ENCODE measurements at places on chromosomes 5 and 9.

GRCh38 chr5:140228364-140228837 is 53.4 kb downstream of the CYSTM1 start:
- no peak for DNase-seq

DNA sequence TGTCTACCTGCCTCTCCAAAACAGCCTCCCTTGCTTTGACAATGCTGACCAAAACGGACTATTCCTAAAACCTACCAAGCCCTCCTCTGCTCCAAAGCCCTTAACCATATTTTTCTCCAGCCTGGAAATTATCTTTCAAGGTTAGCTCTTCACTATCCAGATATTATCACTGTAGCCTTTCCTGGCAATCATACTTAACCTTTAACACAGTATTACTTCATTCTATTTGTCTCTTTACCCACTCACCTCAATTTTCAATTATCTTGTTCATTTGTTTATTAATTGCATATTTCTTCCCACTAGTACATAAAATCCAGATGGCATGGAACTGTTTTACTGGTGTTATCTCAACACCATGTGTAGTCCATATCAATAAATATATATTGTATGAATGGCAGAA is 7.5 kb downstream of the SLCO4C1 start:
- no peak for DNase-seq

DNA sequence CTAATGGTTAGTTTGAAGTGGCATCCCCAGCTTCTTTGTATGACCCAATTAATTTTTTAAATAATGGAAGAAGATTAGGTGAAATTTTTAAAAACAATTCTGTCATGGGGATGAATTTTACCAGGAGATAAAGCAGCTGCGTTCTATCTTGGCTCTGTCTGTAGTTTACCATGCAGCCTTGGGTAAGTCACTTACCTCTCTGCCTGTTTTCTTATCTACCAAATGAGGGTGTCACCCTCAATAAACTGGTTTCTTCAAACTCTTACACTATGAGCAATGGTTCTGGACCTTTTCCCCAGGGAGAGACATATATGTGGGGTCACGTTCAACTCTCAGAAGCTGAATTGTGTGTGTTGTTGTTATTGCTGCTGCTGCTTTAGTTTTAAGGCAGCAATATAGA is 71.7 kb downstream of the TEX10 start:
- DNase-seq: no peak

- DNase-seq: no peak
Observed at GRCh38 chr5:22643356-22643755, 209.8 kb downstream of the CDH12 start.

- no peak for DNase-seq
Observed at GRCh38 chr5:180807654-180808414, 5.2 kb upstream of the MGAT1 start.

GRCh38 chr5:103896593-103896992 is 334.0 kb upstream of the NUDT12 start:
- DNase-seq: no peak

DNA sequence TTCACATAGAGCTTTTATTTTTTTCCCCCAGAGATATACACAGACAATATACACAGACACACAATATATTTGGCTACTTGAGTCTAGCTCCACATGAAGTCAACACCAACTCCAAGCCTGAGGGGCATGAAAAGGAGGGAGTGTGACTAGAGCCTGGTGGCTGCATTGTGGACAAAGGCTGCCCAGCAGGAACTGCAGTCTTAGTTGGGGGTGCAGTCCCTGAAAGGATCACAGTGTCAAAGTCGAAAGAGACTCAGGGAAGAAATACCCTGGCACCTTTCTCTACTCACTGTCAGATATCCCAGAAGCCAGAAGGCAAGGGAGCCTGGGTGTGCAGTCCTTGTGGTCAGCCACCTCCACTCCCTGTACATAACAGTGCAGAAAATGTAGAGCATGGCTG is 231.6 kb upstream of the RPS23 start:
- DNase-seq: no peak

- DNase-seq: no peak
Observed at GRCh38 chr9:118961857-118962256, 407.4 kb downstream of the BRINP1 start.

- DNase-seq: no peak
Observed at GRCh38 chr9:91027005-91027404, 225.4 kb downstream of the SYK start.

GRCh38 chr9:93136011-93136440 is 2.0 kb upstream of the NINJ1 start:
- no peak for DNase-seq

DNA sequence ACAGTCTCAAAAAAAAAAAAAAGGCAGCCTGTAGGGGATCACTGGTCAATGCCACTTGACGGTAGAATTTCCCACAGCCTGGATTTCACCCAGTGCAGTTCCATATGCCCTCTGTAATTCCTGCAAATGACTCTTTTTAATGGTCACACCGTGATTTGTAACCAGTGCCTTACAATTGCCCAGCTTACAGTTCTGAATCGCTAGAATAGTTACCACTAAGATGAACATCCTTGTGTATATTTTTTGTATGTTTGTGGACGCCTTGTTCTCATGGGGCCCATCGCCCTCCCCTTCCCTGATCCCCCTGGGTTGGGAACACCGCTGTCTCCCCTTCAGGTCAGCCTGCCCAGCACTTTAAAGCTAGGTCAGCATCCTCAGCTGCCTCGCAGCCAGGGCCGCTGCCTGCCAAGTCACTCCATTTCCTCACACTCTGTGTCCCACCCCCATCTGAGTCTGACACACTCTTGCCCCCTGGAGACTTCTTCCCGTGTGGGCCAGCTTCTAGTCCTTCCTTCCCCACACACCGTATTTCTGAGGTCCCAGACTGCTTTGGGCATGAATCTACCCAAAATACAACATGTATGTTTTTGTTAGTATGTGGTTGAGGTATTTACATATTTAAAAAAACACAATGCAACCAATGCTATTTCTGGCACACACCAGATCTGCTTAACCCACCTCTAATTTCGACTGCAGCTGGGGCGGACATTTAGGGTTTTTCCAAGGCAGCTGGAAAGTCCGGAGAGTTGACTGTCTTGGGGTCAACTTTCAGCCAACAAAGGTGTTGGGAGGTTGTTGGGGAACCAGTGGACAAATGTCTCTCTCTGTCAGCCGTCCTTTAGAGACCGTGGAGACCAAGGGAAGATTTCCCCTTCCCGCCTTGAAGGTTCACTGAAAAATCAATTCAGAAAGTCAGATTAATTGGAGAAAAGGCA is 120.5 kb upstream of the NEK6 start:
- no peak for DNase-seq

- no peak for DNase-seq
Observed at GRCh38 chr9:109966643-109967368, 186.8 kb downstream of the PALM2AKAP2 start.

DNA sequence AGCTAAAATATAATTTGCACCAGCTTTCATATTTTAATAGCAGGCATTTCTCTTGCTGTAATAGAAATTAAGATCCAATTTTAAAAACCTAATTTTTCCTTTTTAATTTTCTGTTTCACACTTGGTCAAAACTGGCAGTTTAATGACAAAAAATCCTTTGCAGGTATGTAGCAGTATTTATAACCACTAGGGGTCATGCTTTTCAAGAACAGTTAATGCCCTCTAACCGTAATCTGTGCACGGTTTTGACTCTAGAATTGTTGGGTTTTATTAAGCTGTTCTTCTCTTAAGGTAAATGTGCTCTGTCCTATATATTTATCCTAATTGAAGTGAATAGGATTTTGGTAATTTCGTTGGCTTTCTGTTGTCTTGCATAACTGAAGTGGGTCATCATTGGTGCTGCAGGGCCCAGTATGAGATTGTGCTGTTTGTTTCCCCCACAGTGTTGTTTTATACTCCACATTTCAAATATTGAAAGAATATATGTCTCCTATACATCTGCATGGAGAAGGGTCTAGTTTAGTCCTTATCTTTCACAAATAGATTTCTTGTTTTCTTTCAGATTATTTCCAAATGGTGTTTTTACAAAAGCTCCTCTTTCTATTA is 107.4 kb downstream of the SCAMP1 start:
- DNase-seq: no peak

DNA sequence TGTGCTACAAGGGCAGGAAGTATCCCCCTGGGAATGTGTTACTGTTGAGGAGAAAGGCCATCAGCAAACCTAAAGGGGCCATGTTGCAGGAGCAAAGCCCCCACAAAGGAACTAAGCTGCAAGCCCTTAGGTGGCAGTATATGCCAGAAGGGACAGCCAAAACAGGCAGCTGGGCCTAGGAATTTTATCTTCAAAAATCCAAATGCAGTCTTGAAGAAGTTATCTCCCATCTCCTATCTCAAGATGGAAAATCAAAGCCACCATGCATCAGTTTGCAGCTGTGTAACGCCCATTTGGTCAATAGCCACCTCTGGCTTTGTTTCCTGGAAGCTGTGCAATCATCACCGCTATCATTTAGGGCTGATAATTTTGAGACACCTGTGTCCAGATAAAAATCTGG is 400.3 kb downstream of the ARHGEF28 start:
- DNase-seq: no peak

DNA sequence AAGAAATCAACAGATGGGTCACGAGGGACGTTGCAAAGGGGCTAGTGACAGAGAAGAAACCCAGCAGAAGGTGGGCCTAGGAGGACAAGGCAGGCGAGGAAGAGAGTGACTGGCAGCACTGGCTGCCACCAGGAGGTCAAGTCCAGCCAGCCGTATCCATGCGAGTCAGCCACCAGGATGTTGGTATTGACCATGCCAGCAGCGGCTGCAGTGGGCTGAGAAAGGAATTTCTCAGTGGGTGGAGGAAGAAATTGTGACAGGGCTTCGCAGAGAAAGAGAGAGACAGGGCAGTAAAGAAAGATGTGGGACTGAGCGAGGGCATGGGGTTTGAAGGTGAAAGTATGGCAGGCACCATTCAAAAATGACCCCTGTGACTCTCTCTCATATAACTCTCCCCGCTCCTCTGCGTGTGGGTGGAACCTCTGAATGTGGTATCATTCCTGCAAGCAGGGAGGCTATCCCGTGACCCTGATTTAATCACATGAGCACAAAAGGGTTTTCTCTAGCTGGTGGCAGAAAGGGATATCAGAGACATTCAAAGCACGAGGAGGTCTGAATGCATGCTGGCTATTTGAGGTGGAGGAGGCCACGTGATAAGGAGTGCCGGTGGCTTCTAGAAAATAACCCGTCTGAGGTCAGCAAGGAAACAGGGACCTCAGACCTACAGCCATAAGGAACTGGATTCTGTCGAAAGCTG is 45.4 kb upstream of the FBXW11 start:
- no peak for DNase-seq

DNA sequence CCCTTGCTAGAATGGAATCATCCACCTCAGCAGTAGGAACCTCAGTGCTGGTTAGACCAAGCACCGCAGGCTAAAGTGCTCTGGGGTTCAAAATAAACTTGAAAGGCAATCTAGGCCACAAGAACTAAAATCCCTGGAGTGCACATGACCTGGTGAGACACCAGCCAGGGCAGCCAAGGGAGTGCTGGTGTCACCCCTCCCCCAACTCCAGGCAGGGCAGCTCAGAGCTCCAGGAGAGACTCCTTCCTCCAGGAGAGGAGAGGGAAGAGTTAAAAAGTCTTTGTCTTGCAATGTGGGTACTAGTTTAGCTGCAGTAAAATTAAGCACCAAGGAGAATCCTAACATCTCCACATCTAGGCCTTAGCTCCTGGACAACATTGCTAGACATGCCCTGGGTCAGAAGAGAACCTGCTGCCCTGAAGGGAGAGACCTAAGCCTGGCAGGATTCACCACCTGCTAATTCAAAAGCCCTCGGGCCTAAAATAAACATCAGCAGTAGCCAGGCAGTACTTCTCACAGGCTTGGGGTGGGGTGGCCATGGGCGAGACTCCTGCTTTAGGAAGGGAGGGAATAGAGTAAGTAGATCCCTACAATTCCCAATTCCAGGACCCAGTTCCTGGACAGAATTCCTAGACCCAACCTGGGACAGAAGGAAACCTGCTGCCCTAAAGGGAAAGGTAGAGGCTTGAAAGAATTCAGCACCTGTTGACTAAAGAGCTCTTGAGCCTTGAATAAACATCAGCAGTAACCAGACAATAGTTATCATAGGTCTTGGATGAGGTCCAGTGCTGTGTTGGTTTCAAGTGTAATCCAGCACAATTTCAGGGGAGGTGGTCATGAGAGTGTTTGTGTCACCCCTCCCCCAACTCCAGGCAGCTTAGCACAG is 25.8 kb downstream of the UGT3A2 start:
- DNase-seq: no peak

DNA sequence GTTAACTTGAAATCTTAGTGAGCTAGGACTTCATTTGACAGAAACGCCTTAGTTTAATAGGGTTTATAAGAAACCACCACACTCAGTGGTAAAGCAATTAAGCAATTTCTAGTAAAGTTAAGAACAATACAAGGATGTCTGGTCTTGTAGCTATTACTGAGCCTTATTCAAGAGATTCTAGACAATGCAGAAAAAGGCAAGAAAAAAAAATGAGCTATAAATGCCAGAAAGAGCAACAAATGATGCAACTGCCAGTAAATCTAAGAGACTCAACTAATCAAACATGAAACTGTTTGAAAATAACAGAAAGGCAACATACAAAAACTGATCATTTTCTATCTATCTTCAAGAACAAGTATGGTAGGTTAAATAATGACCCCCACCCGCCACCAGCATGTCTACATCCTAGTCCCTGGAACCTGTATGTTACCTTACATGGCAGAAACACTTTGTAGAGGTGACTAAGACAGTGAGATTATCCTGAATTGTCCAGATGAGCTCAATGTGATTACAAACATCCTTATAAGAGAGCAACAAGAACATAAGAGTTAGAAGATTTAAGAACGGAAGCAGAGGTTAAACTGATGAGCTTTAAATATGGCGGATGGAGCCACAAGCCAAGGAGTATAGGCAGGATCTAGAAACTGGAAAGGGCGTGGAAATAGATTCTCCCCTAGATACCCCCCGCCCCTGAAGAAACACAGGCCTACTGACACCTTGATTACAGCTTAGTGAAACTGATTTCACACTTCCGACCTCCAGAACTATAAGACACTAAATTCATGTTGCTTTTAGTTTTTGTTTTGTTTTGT is 93.0 kb downstream of the SUSD1 start:
- DNase-seq: no peak

DNA sequence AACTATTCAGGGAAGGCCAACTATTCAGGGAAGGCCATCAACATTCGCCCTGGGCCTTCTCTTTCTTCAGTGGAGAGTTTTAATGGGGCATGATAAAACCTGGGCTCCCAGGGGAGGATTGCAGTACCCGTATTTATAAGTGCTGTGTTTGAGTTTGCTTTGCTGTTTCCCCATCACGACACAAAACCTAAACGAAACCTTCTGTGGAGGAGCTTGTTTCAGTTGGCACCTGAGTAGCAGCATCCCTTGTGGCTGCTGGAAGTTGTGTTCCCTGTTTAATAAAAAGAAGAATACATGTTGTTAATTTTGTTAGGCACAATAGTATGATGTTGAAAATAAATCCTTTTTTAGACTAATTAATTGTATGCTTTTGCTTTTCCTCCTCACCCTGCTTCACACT is 8.3 kb downstream of the WDR31 start:
- no peak for DNase-seq

- no peak for DNase-seq
Observed at GRCh38 chr5:81402192-81402930, 8.4 kb upstream of the ACOT12 start.

GRCh38 chr9:102069969-102070368 is 331.5 kb upstream of the GRIN3A start:
- no peak for DNase-seq

All from stimulated activated CD8-positive, alpha-beta memory T cell treated with anti-CD3 and anti-CD28 coated beads, Interleukin-7, amount 100 ng/mL, for 48 hours (primary cell).